Cortex of kidney (tissue), 1 donor: ENCODE measurements at places on chromosomes 1 and 21.

GRCh38 chr1:68433395-68433794, 16.4 kb downstream of the RPE65 start:
- no peak for DNase-seq

- DNase-seq = no peak
Observed at GRCh38 chr1:61171974-61172373, 89.6 kb downstream of the NFIA start.

GRCh38 chr1:20165522-20165951, 20.4 kb upstream of the UBXN10 start:
- DNase-seq = no peak

DNA sequence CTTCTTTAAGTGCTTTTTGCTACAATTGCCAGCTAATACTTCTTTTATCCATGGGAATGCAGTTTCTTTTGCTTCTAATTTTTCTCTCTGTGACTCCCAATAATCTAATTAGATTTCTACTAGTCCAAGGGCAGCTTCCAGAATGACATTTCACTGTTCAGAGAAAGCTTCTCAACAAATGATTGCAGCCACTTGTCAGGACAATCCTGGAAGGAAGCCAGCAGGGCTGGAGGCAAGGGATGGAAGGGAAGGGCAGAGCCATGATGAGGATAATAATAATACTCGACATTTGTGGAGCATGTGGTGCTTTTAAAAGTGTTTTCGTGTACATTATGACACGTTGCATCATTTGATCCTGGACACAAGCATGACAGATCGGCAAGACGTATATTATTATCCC, 19.4 kb downstream of the F11R start:
- no peak for DNase-seq

DNA sequence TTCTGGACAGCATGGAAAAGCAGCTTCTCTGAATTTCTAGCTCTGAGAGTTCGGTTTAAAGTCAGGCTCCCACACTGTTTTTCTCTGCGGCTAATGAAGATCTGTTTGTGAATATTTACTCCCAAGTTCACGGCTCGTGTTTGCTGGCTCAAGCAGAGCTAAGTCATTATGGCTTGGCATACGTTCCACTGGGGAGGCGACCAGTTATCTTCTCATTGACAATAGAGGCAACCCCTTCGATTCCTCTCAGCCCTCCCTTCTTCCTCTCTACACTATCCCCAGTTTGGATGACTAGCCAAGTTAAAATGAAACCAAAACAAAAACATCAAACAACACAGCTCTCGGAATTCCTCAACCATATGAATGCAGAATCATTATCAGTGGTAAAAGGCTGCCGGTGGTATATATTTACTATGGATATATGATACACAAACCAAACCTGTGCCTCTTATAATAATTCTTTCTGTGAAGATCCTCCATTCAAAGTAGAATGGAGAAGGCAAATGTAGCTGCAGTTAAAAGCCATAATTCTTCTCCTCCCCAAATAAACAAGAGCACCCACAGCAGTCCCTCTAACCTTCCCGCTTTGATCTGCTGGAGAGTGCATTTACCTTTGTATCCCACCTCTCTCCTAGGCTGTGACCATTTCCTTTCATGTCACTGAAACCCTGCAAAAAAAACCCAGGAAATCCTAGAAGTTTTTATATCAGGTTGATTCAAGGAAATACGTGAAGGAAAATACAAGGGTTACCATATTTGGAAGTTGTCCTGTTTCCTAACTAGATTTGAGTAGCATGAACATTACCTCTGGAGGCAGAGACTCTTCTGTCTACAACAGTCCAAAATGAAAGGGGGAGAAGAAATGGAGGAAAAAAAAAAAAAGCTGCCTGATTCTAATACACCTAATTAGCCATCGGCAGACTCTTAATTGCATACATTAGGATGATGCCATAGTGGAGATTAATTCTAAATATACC, 108.3 kb upstream of the USH2A start:
- DNase-seq = no peak

DNA sequence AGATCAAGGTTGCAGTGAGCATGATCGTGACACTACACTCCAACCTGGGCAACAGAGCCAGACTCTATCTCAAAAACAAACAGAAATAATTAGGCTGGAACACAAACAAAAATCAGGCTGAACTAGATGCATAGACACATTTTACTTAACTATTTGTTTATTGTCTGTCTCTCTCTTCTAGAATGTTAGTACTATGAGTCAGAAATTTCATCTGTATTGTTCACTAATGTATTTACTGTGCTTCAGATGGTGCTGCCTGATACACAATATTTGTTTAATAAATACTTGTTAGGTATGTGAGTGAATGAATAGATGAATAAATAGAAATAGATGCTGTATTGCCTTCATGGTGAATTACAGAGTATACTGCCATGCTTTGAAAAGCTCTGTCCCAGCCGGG, 6.0 kb upstream of the LIN28A start:
- no peak for DNase-seq

DNA sequence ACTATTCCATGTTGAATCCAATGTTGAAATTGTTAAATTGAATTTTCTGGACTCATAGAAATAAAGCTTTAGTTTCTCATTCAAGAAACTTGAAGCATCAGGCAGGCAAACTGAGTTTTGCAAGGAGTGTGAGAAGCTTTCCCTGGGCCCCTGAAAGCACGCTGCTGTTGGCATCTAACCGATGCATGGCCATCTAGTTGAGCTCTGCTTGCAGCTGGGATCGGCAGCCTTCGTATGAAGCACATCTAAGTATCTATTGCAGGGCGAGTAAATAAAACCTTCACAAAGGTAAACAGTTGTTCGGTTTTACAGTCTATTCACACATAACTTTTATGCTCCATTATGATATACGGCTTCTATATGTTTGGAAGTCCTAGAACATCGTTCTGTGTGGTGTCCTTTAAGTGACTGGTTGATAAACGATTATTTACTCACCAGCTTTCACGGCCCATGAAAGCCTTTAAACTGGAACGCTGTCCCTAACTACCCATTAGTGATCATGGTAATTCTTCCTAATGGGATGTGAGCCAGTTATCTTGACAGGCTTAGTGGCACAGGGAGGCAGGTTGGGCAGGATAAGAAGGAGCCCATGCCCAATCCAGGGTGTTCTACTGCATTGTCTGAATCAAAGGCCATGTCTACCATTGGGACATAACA, 71.7 kb downstream of the SEC16B start:
- no peak for DNase-seq
